ENCODE measurements at places on chromosomes 7 and 10. TPM values are rescaled to one million over a fixed set of nuclear protein-coding genes. Genes with fewer than 3 reads are reported as not detected.

- no peak for DNase-seq
Observed at GRCh38 chr7:15218261-15218660, 315.7 kb upstream of the DGKB start.

Gene ITGA8
- total RNA-seq = 1.2 TPM

GRCh38 chr7:125775317-125775716 is 845.7 kb upstream of the POT1 start:
- no peak for DNase-seq

Gene ITPRID1
- total RNA-seq = not detected

DNA sequence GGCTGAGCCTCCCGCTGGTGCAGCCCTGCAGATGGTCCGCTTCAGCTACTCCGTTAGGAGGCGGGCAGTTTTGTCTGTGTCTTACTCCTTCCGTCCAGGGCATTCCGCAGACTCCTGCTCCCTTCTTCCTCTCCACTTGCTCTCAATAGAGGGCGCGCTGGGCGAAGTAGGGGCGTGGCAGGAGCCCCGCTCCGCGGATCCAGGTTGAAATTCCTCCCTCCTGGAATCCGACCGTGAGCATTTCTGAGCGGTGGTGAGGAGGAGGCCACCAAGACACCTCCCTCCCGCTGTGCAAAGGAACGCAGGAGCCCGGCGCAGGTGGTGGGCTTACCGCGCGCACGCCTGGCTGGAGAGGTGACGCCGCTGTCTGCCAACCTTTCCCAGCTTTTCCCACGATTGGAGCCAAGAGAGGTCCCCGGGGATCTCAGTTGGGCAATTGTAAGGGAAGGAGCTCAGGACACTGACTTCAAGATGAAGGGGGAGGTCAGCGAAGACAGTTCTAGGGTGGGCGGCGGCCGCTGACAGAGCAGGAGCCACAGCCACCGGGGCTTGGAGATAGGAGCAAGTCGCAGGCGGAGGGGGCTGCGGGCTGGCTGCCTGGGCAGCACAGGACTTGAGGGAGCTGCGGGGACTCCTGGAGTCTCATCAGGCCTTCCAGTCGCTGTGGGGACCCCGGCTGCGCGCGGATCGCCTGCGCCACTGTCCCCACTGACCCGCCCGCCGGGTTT is 1011.3 kb downstream of the XPNPEP1 start:
- DNase-seq = no peak

DNA sequence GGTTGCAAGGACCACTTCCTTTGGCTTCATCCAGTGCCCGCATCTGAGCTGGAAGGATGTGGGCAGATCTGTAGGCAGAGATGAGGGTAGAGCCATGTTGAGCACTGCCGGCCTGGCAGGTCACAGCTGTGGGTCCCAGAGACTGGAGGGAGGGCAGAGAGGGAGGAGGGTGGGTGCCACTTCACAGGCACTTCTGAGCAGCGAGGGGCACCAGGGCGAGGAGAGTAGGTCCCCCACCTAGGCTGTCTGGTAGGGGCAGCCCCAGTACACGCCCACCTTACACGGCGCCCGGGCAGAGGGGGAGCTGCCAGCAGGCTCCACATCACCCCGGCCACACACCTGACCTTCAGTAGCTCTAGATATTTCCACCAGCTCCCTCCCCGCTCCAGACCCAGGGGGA is 473.0 kb upstream of the FOXK1 start:
- no peak for DNase-seq

Gene GARIN1A
- total RNA-seq = under 0.01 TPM

Gene C10orf105
- total RNA-seq = not detected

Gene AQP1
- total RNA-seq = 6.6 TPM

- DNase-seq = no peak
Observed at GRCh38 chr10:130867446-130868194, 443.9 kb downstream of the TCERG1L start.

Gene UPK3B
- 0.38 TPM for total RNA-seq

DNA sequence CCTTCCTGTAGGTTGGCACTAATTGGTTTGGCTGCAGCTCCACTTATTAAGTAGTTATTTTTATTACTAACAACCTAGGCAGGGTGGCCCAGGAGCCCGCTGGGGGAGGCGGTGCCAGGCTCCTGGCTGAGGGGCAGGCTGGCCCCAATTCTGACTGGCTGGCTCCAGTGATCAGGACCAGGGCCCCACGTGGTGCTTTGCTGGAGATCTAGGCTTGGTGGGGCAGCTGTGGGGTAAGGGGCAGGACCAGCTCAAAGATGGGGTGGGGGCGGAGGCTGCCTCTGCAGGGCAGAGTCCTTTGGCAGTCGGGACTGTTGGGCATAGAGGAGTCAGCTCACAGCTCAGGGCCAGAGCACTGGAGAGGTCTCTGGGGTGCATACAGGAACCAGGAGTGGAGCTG is 2.4 kb downstream of the ASL start:
- no peak for DNase-seq

DNA sequence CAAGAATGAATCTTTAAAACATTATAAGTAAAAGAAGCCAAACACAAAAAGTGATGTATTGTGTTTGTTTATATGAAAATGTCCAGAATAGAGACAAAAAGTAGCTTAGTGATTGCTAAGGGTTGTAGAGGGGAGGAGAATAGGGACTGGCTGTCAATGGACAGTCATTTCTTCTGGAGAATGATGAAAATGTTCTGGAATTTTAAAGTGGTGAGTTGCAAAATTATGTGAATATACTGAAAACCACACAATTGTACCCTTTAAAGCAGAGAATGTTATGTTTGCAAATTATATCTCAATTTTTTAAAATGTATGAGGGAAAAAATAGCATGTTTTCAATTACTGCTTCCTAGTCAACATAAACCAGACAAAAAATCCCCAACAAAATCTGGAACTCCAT is 174.2 kb downstream of the KMT2E start:
- DNase-seq = no peak

DNA sequence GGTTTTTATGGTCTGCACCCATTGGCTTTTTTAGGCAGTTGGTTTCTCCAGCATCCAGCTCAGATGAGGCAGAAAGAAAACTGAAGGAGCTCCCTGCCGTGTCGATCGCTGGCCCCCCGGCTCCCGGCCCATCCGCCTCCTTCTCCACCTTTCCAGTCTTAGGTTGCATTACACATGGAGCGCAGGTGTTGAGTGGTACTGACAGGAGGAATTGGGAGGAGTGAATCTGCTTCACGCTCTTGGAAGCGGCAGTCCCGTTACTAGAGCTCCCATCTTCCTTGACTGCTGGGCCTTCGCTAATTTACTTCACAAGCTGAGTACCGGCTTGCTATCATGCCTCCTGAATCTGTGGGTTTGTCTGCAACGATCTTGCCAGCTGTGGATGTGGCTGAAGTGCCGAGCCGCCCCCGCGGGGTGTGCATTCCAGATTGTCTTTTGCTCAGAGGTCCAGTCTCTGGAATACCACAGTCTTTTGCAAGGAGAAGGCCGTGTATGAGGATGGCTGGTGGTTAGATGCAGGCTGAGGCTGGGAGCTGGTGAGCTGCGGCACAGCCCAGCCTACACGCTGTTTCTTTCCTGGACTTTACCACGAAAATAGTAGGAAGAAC is 17.1 kb downstream of the IQCE start:
- no peak for DNase-seq

- no peak for DNase-seq
Observed at GRCh38 chr10:118054383-118054782, 7.6 kb upstream of the RAB11FIP2 start.

- DNase-seq = no peak
Observed at GRCh38 chr10:63717027-63717715, 196.0 kb downstream of the REEP3 start.

Gene TWIST1
- not detected for total RNA-seq

GRCh38 chr7:155793720-155794119 is 18.5 kb downstream of the SHH start:
- no peak for DNase-seq

DNA sequence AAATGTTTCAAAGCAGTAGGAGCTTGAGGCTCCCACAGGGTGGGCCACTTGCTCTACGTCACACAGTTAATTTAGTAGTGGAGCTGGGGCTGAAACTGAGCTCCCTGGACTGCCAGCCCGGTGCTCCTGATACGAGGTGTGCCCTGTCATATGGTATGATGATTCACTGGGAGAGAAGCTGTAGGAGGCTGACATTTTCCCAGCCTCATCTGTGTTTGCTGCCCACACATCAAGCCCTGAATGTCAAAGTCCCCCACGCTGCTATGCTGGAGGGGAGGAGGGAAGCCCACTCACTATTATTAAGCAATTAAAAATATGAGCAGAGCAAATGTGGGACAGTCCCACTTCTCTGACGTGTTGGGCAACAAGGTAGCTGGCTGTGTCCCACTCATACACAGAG is 81.2 kb upstream of the SORCS3 start:
- DNase-seq = no peak

Gene RET
- 2.9 TPM for total RNA-seq

All from dermis microvascular lymphatic vessel endothelial cell (primary cell).